ENCODE measurements at places on chromosomes 1 and 21. TPM values are rescaled to one million over a fixed set of nuclear protein-coding genes. Genes with fewer than 3 reads are reported as not detected.

- H3K27ac ChIP-seq: peak overlapping the region; percentile 1
- H3K4me3 ChIP-seq: no peak overlapping the region
- DNase-seq: no peak
- H3K27me3 ChIP-seq: no peaks in the 10 kb centered on the region
Measured at GRCh38 chr1:88878731-88879130, 12.6 kb downstream of the GTF2B start.

DNA sequence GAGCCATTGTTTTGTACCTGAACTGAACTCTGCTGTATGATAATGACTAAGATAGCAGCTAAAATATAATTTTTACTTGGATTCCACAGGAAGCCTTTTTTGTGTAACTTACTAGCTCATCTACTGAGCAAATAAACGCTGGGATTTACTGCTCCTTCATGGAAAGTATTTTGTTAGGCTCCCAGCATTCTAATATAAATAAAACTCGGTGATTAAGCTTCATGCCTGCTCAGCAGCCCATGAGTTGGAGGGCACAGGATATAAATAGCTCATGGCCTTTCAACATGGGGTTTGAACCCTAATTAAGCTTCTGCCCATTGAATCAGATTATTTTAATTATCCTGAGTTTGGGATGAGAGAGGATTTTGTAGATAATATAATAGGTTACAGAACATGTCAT, 180.0 kb downstream of the PCP4 start:
- H3K27me3 ChIP-seq: no peaks in the 10 kb centered on the region
- no peak for DNase-seq
- no peaks in the 10 kb centered on the region for H3K4me1 ChIP-seq
- no peaks in the 10 kb centered on the region for H3K36me3 ChIP-seq

DNA sequence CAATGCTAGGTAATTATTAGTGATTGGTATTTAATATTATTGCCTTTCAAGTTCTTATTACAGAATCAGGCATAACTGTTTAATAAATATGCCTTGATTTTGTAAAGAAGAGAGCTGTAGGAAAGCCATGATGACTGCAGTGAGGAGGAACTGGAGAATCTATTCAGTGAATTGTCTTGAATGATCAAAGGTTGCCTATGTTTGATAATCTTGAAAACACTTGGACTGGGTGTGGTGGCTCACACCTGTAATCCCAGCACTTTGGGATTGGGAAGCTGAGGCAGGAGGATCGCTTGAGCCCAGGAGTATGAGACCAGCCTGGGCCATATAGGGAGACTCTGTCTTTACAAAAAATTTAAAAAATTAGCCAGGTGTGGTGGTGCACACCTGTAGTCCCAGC, 42.4 kb downstream of the FMN2 start:
- DNase-seq: no peak
- H3K27me3 ChIP-seq: peaks cover 2% of the 10 kb centered on the region
- H3K36me3 ChIP-seq: no peaks in the 10 kb centered on the region
- H3K4me1 ChIP-seq: no peaks in the 10 kb centered on the region
- H3K4me3 ChIP-seq: no peak overlapping the region
- H3K27ac ChIP-seq: no peak overlapping the region

- DNase-seq: no peak
- H3K27ac ChIP-seq: no peak overlapping the region
- H3K27me3 ChIP-seq: peaks cover 20% of the 10 kb centered on the region
- H3K4me3 ChIP-seq: no peak overlapping the region
Measured at GRCh38 chr1:203353486-203353885, 2.6 kb upstream of the FMOD start.

Gene COP1
- total RNA-seq: 36.9 TPM

GRCh38 chr1:233587196-233587595, 26.7 kb upstream of the KCNK1 start:
- H3K36me3 ChIP-seq: no peaks in the 10 kb centered on the region
- no peaks in the 10 kb centered on the region for H3K4me1 ChIP-seq
- H3K27me3 ChIP-seq: peaks cover 9% of the 10 kb centered on the region
- no peak overlapping the region for H3K27ac ChIP-seq
- H3K4me3 ChIP-seq: no peak overlapping the region
- DNase-seq: no peak

Gene PGLYRP3
- total RNA-seq: not detected

DNA sequence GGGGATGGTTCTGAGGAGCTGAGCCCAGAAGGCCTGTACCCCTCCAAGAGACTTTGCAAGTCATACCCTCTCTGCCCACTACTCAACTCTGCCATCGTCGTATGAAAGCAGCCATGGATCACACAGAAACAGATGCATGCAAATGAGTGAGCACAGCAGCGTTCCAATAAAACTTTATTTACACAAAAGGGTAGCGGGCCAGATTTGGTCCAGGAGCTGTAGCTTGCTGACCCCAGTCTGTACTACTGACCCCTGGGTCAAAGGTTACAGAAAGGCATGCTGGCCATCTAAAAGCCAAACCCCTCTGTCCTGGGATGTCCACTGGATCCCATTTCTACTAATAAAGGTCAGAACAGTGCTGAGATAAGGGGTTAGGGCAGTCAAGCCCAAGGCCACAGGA, 8.8 kb upstream of the AGTRAP start:
- no peak overlapping the region for H3K27ac ChIP-seq
- no peaks in the 10 kb centered on the region for H3K27me3 ChIP-seq
- peaks cover 33% of the 10 kb centered on the region for H3K4me1 ChIP-seq
- no peaks in the 10 kb centered on the region for H3K36me3 ChIP-seq
- no peak for DNase-seq

DNA sequence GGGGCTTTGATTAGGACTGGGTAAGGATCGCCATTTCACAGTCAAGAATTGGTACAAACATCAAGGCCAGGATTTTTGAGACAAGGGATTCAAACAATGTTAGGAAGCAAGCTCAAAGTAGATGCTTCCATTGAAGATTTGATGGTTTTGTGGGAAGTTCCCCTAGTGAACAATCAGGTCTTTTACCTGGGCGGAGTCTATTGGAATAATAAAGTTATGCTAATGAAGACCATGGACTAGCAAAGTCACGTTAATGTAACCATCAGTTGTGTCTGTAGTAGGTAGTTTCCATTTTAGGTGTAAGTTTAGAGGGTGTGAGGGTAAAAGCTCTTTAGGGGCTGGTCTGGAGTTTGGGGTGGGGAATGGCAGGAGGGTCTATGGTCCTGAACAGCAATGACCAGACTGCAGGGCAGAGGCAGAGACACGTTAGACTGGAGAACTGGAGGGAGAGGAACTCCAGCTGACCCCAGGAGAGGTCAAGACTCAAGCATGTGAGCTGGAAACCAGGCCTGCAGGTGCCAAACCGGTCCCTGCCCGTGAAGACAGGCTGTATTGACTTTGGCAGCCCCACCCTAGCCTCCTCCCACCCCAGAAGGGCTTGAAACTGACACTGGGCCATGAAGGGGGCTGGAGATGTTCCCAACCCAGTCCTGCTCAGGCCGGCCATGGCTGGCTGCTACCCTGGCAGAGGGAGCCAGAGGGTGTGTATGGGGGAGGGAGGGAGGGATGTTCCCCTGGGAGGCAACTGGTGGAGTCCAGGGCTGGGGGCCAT, 36.0 kb upstream of the GPR37L1 start:
- no peak overlapping the region for H3K4me3 ChIP-seq
- DNase-seq: no peak
- no peaks in the 10 kb centered on the region for H3K36me3 ChIP-seq
- no peak overlapping the region for H3K27ac ChIP-seq
- H3K4me1 ChIP-seq: no peaks in the 10 kb centered on the region
- H3K27me3 ChIP-seq: no peaks in the 10 kb centered on the region

DNA sequence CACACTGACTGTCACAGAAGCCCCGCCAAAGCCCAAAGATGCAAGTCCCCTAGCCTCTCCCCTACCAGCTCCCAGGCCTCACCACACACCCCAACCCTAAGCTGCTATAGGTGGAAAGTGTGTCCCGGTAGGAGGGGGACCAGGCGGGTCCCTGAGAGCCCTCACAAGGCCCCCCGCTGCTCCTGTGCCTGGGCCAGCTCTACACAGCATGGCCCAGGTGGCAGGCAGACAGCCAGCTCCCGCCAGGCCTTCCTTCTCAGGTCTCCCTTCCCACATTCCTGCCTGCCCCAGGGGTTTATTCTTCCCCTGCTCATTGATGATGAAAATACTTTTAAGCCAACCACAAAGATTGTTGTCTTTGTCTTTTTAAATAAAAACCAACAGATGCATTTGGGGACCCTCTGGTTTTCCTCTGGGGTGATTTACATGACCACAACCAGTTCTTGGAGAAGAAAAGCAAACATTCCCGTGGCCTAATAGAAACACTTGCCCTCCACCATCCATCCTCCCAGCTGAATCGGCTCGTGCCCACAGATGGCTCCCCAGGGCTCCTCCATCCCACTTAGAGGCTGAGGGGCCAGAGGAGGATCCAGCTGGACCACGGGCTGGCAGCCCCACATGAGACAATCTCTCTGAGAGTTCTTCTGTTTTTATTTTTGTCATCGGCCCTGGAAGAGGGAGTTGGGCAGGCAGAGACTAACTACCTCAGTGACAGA, 93.1 kb downstream of the DMRTB1 start:
- no peak for DNase-seq
- H3K4me1 ChIP-seq: peaks cover 9% of the 10 kb centered on the region
- no peaks in the 10 kb centered on the region for H3K27me3 ChIP-seq
- no peaks in the 10 kb centered on the region for H3K36me3 ChIP-seq
- no peak overlapping the region for H3K4me3 ChIP-seq

DNA sequence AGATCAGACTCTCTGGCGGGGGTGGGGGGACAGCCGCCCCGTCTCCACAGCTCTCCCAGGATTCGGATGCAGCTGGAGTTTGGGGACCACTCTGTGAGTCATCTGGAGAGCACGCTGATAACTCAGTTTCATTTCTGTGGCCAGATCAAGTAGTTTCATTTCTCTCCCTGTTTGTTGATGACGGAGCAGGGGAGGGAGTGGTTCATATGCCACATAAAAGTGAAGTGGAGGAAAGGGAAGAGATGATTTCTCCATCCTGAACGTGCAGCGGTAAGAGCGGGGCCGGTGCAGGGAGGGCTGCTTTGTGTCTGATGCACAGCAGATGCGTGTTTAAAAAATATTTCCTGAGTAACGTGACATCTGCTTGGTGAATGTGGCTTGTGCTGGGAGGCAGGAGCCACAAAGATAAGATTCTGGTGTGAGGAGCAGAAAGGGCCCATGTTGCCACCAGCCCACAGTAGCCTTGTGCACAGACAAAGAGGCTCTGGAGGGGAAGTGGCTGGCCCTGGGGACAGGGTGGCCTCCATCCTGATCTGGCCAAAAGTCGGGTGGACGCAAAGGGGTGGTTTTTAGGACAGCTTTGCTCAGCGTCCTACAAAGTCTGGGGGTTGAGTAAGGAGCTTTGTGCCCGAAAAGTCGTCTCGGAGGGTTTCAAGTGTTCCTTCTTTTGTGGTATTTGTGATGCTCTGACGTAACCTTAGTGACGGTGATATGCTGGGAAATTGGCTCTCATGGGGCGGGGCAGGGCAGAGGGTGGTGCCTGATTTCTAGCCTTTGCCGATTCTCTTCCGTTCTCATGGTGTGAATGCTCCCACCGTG, at the start of gene MX2:
MX2 (plus strand) TSS at position 242 of the 819 bp plus-strand sequence. CDS start 14,880 bp downstream, outside the sequence.
- H3K27ac ChIP-seq: peak within 1 kb of the TSS; percentile 96
- H3K36me3 ChIP-seq: peaks cover 3% of the 10 kb centered on the region
- H3K27me3 ChIP-seq: no peaks in the 10 kb centered on the region
- peak within 1 kb of the TSS; percentile 72 for H3K4me3 ChIP-seq

Gene KRTAP10-8
- total RNA-seq: not detected

DNA sequence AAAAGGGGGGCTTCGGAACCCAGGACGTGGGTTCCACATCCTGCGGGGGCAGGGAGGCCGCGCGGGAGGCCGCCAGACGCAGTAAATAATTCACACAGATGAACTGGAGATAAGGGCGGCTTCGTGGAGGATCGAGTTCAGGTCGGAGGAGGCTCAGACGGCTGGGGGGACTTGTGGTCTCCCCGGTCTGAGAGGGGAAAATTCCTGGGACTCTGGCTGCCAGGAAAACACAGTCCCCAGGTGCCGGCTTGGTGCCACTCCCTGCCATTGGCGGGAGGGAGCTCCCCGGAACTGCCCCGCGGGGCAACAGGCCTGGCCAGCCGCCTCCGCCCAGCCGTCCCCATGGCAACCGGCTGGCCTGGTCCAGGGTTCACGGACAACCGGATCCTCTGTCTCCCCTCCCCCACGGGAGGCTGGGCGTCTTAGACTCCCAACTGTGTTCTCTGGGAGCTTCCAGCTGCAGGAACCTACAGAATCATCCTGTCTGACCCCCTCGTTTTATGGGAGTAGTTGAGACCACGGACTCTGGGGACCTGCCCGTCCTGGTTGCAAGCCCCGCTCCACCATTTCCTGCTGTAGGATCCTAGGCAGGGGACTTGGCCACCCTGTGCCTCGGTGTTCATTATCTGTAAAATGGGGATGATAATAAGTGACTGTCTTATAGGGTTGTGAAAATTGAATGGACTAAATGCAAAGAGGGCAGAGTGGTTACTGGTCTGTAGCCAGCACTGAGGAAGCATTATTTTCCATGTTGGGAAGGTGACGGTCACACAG, 9.6 kb downstream of the CAMK2N1 start:
- H3K36me3 ChIP-seq: no peaks in the 10 kb centered on the region
- H3K27ac ChIP-seq: no peak overlapping the region
- no peak overlapping the region for H3K4me3 ChIP-seq
- H3K4me1 ChIP-seq: peaks cover 2% of the 10 kb centered on the region
- peaks cover 64% of the 10 kb centered on the region for H3K27me3 ChIP-seq
- DNase-seq: no peak

DNA sequence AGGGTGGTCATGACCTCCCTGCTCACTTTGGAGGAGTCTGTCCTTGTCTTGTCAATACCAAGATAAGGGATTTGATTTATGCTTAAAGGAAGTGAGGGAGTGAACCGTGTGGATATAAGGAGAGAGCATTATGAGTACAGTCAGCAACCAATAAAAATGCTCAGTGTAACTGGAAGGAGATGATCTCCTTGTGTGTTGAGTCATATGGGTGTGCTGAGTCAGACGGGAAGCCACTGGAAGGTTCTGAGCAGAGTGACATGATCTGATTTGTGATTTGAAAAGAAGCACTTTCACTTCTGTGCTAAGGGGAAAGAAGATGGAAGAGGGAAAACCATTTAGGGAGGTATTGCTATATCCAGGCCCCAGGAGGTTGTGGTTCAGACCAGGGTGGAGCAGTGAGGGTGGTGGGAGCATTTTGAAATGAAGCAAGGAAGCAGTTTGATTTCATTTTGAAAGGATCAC, 2.5 kb upstream of the BCL10 start:
- peaks cover 32% of the 10 kb centered on the region for H3K4me1 ChIP-seq
- peak; percentile 73 for DNase-seq

- peaks cover 24% of the 10 kb centered on the region for H3K4me1 ChIP-seq
- H3K36me3 ChIP-seq: peaks cover 18% of the 10 kb centered on the region
Measured at GRCh38 chr1:202888221-202888530, 773 bp downstream of the RABIF start.

Gene REN
- not detected for total RNA-seq

GRCh38 chr1:236673289-236673919, 12.9 kb upstream of the ACTN2 start:
- no peak overlapping the region for H3K4me3 ChIP-seq
- H3K27me3 ChIP-seq: peaks cover 26% of the 10 kb centered on the region
- DNase-seq: no peak
- no peak overlapping the region for H3K27ac ChIP-seq

Gene LIN9
- total RNA-seq: 11.3 TPM

Gene IQCC
- total RNA-seq: 4.2 TPM

Measured in activated CD8-positive, alpha-beta T cell treated with anti-CD3 and anti-CD28 coated beads for 36 hours (primary cell).